Activated CD4-positive, alpha-beta T cell treated with anti-CD3 and anti-CD28 coated beads, Interleukin-2, amount 50 U/mL, for 1 hour (primary cell): ENCODE measurements at places on chromosomes 4 and X.

DNA sequence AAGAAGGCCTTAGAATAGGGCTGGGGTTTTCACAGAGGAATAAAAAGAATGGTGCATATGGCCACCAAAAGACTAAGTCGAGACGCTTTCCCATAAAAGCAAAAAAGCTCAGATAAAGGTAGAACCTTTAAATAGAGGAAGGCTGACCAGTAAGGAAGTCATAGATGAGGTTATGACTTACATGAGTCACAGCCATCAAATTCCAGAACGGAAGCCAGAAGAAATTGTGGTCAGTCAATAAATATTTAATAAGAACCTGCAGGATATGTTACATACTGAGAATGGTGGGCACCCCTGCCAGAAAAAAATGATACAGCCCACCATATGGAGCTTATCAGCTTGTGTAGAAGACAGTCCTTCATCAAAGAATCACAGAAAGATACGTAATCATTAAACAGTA lies 120.1 kb downstream of the MANBA start:
- DNase-seq = no peak

DNA sequence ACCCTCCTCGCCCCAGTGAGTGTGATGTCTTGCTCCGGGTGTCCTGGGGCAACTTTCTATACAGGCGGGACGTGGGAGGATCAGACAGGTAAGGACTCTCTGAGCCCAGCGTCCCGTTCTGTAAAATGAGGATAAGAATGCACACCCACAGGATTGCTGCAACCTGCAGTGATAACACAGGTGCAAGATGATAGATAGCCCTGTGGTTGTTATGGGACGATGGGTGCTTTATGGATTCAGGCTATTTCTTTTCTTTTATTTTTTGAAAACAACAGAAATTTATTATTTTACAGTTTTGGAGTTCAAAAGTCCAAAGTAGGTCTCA lies 28.6 kb downstream of the BEX3 start:
- DNase-seq = no peak

GRCh38 chr4:79979785-79980437 lies 93.1 kb downstream of the ANTXR2 start:
- DNase-seq = no peak

GRCh38 chr4:135934026-135934425 lies 1598.3 kb downstream of the PCDH18 start:
- no peak for DNase-seq

DNA sequence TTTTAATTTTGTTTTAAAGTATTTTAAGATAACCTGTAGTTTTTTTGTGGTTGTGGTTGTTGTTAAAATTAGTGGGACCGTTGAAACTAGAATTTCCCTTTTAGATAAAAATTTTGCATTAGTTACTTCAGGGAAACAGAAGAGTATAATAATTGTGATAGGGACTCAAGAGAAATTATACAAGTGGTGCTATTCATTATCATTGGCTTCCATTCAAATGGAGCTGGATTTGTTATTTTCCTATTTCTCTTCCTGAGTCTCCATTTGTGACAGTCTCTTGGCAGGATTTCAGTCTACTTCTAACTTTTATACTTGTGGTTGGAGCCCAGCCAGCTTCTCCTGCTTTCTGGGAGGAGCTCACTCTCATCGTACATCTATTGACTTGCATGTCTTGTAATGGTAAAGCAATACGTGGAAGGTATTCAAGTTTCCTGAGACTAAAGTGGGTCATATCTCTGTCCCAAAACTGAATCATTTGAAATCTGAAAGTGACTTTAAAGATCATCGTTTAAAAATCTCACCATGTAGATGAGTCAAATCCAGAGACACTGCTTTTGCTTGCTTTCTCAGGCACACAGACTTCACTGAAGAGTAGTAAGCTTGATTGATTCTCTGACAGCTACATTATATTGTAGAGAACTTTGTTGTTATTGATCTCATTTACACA lies 155.8 kb downstream of the RPA4 start:
- DNase-seq = no peak

DNA sequence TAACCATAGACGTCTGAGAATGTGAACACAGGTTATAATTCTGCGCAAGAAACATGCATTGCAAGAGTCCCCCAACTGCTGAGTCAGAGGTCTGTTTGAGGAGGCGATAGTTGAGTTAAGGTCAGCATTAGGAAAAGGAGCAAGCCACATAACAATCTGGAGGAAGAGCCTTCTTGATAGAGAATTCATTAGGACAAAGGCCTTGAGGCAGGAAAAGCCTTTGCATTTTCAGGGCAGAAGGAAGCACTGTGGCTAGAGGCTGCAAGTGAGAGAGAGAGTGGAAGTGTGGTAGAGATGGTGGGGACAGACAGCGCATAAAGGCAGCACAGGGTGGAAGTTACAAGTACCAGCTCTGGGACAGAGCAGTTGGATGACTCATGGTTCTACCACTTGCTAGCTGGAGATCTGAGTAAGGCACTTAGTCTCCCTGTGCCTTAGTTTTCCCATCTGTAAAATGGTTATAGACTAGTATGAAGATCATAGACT lies 125.8 kb upstream of the LNX1 start:
- DNase-seq = no peak
